Esophagus mucosa (tissue), 1 donor: ENCODE measurements at places on chromosomes 6 and 20. TPM values are rescaled to one million over a fixed set of nuclear protein-coding genes. Genes with fewer than 3 reads are reported as not detected.

The RBM24 gene
- 0.32 TPM for total RNA-seq

The CRISP3 gene
- 8.1 TPM for total RNA-seq

The GPR31 gene
- not detected for total RNA-seq

The GID8 gene
- 42.7 TPM for total RNA-seq

The LIN28B gene
- not detected for total RNA-seq
